NCI-H187 (cell line): ENCODE measurements at places on chromosomes 5 and 9.

- peak; percentile 11 for DNase-seq
These were observed 145.4 kb upstream of the PITX1 start for GRCh38 chr5:135179308-135179980.

DNA sequence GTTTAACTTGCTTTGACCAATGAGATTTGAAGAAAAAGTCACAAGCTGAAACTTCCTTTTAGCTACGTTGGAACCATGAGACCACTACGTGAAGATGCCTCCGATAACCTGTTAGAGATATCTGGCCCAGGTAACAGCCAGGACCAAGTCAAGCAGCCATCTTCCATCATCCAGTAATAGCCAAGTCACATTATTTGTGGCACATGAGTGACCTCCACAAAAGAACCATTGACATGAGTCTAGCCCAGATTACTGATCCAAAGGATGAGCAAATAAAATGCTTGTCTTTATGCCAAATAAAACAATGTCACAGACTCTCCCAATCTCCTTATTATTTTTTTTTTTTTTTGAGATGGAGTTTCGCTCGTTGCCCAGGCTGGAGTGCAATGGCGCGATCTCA is 1.6 kb downstream of the DEPDC1B start:
- no peak for DNase-seq

DNA sequence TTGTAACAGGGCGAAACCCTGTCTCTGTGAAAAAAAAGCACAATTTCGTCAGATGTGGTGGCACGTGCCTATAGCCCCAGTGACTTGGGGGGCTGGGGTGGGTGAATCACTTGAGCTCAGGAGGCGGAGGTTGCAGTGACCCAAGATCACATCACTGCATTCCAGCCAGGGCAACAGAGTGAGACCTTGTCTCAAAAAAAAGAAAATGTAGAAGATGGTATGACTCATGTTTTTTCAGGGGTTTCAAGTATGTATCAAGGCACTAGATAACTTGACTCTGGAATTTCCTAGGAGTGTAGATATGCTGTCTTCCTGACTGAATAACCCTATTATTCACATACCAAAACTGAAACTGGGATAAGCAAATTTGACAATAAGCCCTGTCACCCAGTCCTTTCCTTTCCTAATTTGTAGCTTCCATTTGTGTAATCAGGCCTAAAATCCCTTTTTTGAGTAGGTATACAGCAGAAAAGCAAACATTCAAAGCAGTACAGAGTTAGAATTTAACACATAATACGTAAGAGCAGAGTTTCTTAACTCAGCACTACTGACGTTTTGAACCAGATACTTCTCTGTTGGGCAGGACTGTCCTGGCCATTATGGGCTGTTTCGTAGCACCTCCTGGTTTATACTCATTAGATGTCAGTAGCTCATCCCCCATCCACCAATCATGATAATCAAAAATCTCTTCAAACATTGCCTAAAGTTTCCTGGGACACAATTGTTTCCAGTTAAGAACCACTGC is 17.3 kb upstream of the ANKRD18B start:
- no peak for DNase-seq

DNA sequence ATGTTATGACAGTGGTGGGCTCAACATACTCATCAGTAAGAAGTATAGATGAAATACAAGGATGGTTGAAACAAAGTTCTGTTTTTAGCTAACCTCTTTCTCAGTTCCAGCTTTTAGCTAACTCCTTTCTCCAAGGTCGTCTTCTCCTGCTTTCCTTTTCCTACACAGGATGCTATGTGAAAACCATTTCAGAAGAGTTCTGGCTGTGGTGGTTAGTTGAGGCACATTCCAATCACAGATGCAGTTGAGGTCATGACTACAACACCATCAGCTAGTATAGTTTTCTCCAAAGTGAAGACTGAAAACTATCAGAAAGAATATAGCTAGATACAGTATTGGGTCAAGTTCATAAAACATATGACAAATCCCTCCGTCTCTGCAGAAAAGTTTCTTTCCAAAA is 477.7 kb upstream of the C9orf72 start:
- no peak for DNase-seq

GRCh38 chr9:98147582-98147981 is 28.6 kb upstream of the TRIM14 start:
- no peak for DNase-seq

GRCh38 chr5:72480841-72481240 is 26.4 kb downstream of the ZNF366 start:
- no peak for DNase-seq

- no peak for DNase-seq
These were observed 72.7 kb downstream of the NTRK2 start for GRCh38 chr9:84742261-84742660.

DNA sequence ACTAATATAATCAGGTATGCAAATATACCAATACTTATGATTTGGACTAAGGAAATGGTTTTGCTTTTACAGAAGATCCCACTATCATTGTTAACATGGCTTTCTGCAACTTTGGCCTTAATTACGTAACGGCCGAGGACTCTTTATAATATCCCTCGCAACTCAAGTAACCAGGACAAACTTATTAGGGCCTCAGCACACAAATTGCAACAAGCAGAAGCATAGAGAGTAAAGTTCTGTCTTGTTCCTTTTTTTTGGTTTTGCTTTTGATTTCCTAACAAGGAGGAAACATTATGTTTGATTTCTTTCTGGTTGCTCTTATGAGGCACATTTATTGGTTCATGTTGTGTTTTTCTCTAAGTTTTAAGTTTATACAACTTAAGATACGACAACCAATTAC is 60.4 kb downstream of the RORB start:
- no peak for DNase-seq

DNA sequence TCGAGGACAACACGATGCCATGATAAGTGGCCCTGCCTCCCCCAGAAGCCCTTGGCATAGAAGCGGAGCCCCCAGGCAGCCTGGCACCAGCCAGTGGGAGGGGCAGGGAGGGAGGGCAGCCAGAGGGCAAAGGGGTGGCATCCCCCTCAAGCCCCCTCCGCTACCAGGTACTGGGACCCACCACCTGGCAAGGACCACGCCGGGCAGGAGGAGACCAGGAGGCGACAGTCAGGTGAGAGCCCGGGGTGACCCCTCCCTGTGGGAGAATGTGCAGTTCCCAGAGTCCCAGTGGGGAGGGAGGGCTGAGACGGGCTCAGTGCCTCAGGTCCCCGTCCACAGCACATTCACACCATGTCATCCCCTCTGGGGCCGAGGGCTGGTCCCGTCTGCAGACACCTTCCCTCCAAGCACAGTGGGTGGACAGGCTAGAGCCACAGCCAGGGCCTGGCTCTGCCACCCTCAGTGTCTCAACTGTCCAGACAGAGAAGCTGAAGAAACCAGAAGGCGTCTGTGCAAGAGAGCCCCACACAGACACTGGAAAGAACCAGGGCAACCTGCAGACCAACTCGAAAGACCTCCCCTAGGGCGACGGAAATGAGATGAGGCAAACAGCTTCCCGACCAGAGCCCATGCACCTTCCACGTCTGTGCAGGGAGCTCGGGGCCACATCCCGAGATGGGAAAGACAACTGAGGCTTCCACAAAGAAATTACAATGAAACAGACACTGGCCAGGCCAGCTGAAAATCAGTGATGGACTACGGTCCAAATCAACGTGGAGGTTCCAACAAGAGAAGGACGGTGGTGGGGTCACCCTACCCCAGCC is 11.1 kb downstream of the BRD3 start:
- DNase-seq = no peak

DNA sequence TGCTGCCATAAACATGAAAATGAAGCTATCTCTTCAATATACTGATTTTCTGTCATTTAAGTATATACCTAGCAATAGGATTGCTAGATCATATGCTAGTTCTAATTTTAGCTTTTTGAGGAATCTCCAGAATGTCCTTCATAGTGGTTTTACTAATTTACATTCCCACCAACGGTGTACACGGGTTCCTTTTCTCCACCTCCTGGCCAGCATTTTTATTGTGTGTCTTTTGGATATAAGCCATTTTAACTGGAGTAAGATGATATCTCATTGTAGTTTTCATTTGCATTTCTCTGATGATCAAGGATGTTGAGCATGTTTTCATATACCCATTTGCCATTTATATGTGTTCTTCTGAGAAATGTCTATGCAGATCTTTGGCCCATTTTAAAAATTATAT is 446.5 kb downstream of the GABRG2 start:
- DNase-seq = no peak

DNA sequence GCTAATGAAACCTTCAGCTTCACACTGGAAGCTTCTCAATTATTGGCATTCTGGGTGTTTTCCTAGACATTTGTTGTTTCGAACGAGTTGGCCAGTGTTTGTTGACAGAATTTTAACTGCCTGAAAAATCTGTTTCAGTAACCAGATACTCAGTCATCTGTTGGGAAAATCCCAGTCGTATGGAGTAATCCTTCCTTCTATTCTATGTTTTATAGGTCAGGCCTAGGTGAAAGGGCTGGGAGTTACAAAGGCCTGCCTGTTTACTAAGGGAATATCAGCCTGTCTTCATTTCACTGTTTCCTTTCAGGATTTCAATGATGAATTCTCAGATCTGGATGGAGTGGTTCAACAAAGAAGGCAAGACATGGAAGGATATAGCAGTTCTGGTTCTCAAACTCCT is 59.9 kb downstream of the GRAMD2B start:
- no peak for DNase-seq

- DNase-seq = no peak
These were observed 4.1 kb upstream of the LHX6 start for GRCh38 chr9:122232796-122233306.

- DNase-seq = no peak
These were observed 221.6 kb downstream of the NR2F1-AS1 start for GRCh38 chr5:93359296-93359959.

GRCh38 chr9:87849144-87849758 is 33.4 kb upstream of the SPATA31E1 start:
- DNase-seq = no peak

DNA sequence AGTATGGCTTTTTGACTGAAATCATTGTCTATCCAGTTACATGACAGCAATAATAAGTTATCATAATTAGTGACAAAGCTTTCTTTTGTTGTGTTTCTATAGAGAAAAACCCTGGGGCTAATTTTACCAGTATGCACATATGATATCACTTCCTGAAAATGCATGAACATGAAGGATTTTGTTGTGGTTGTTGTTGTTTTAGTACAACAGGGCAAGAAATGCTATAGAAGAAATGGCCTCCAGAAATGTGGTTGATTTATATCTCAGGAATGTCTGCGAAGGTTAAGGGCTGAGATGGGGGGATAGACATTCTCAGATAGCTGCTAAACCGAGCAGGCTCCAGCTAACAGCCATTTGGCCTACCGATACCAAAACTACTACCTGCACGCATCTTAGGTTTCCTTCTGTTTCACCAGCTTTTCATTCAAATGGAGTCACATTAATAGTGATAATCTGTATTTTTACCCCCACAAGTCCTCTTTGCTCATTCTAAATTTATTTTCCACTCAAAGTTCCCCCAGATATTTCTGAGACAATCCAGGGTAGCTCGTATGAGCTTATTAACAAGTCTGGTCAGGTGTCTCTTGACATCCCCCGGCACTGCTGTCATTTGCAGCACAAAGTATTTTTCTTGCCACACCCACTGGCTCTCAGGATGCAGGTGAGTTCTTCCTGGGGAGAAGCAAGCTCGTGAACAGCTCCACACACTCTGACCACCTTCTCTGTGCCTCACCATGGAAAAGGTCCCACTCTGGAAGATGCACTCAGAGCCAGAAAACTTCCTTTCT is 232.4 kb upstream of the GAS1 start:
- no peak for DNase-seq

DNA sequence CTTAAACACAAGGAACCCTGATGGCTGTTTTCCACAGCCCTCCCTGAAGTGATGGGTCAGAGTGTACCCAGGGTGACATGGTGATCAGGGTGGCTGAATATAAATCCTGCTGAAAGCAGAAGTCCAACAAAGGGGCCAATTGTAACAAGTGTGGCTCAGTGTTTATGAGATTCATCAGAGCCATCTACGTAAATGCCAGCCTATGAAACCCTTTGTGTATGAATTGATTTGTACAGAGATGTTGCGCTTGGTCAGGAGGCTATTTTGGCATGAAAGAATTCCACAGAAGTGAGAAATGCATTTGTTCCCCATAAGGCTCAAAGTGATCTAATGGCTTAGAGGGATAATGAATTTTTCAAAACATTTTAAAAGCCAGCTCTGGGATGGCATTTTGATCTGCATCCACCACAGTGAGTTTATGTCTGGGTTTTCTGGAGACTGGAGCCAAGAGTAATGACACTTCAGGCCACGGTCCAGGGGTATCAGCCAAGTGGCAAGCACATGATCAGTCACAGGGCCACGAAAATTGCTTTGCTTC is 12.4 kb downstream of the PRUNE2 start:
- DNase-seq = no peak

DNA sequence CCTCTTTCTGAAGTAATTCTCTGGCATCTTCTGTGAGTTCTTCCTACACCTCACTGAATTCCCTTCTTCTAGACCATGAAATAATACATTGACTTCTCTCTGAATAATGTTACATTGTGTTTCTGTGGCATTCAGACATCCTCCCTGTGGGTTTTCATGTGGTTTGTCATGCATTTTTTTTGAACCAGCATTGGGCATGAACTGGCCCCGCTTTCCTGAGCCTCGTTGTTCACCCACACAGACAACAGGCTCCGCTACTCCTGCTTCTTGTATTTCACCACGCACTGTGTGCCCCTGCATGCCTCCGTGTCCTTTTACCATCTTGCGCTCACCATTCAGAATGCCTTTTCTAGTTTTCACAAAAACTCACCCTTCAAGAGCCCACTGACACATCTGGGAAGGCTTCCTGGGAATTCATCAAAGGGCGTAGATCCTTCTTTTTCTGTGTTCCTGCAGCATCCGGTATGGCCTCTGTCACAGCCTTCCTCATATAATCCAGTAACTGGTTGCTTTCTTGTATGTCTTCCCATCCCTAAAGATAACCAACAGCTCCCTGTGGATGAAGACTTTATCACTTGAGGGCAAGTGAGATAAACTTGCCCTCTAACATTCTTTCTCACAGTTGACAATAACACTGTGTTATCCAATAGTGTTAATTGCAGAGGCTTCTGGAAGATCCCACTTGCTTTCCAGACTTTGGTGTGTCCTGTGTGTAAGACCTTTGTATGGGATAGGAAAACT is 51.5 kb upstream of the ADAMTSL1 start:
- DNase-seq = no peak

- DNase-seq = no peak
These were observed 670 bp upstream of the FBP1 start for GRCh38 chr9:94639999-94640376.

DNA sequence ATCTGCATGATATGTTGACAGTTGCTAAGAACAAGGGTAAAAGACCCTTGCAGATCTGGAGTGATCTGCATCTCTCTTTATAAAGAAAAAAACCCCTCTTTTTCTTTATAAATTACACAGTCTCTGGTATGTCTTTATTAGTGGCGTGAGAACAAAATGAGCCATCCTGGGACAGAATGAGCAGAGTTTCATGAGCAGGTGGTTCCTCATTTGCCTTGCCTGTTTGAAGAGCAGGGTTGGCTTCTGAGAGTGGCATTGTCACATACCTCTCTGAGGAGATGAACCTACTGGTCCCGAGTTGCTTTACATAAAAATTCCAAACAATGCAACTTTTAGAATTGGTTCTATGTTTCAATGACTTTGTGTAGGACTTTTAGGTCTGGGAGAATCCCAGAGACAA is 94.3 kb downstream of the INSYN2B start:
- DNase-seq = no peak
